Effector CD4-positive, alpha-beta T cell (primary cell): ENCODE measurements at places on chromosomes 16 and 17.
A peak's percentile ranks its signal among the peaks of the same experiment; 100 is the strongest.

DNA sequence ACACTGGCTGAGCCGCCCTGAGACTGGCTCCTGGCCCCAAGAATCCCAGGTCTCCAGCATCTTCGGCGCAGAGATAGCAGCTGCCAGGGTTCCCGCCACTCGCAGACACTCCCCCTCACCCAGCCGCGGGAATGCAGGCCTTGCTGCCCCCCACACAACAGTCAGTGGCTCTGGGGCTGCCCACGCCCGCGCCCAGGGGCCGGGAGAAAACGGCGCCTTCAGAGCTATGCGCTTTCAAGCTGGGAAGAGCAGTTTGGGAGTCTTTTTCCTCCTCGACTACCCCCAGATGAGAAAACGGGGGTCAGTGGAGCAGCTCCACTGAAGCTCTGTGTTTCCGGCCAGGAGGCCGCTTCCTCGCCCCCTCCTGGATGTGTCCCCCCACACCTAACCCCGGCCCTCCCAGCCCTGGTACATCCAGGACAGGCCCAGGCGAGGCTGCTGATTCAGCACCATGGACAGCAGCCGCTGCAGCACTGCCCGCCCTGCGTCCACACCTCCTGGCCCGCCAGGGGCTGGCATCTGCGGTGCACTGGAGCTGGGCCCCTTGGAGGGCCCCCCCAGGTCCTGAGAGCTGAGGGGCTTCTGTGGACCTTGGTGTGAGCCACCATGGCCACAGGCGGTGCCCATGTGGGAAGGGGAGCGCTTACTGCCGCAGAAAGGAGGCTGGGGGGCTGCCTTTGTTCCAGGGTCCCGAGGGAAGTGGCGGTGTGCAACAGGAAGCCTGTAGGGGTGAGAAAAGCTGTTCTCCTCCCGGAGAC lies 35.7 kb downstream of the CACNA1H start:
- peak; percentile 37 for DNase-seq

DNA sequence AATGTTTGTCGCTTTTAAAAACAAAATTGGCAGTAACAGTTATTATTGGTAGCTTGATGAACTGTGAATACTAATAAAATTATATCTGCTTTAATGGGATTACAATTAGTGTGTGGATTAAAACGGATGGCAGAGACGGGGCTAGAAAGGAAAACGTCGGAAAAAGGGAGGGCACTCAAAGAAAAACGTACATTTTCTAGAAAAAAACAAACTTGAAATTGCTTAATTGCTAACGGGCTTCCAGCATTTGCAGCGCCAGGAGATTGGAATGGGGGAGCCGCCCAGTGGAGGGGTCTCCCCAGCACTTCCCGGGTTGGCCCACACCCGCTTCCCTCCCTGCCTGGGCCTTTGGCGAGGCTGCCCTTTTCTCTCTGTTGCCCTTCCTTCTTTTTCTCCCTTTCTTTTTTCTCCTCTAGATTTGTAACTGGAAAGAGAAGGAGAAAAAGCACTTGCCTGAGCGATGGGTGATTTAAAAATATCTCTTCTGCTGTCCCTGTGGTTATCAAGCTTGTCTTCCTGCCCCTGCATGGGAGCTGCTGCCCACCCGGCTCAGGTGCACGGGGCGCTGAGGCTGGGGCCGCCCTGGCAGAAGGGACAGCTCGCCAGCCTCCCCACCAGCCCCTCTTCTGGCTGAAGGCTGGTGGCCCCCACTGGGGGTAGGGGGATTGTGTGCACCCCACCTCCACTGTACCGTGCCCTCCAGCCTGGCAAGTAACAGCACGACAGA lies 5.9 kb downstream of the BAHCC1 start:
- DNase-seq, result no peak

GRCh38 chr16:70680495-70681381 lies 5.1 kb downstream of the MTSS2 start:
- DNase-seq, result no peak

- DNase-seq, result no peak
Measured at GRCh38 chr16:55349867-55350266, 25.9 kb downstream of the IRX6 start.

- DNase-seq, result no peak
Measured at GRCh38 chr16:51407199-51407598, 256.1 kb upstream of the SALL1 start.

GRCh38 chr17:19905502-19905901 lies 37.8 kb upstream of the ULK2 start:
- no peak for DNase-seq

DNA sequence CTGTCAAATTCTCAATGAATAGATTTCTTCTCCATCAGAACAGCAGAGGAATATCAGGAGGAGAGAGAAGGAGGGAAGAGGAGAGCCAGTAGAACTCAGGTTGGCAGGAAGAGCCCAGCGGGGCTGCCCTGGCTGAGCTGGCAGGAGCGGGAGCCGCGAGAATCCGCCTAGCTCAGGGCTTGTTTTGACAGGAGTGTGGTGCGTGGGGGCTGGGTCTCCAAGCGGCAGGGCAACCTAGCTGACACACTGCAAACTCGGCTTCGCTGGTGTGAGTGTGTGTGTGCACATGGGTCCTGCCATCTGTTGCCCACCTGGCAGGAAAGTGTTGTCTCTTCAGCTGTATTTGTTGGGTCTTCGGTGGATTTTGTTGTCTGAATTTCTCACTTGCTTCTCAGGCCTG lies 27.9 kb upstream of the BCAR1 start:
- DNase-seq, result no peak

DNA sequence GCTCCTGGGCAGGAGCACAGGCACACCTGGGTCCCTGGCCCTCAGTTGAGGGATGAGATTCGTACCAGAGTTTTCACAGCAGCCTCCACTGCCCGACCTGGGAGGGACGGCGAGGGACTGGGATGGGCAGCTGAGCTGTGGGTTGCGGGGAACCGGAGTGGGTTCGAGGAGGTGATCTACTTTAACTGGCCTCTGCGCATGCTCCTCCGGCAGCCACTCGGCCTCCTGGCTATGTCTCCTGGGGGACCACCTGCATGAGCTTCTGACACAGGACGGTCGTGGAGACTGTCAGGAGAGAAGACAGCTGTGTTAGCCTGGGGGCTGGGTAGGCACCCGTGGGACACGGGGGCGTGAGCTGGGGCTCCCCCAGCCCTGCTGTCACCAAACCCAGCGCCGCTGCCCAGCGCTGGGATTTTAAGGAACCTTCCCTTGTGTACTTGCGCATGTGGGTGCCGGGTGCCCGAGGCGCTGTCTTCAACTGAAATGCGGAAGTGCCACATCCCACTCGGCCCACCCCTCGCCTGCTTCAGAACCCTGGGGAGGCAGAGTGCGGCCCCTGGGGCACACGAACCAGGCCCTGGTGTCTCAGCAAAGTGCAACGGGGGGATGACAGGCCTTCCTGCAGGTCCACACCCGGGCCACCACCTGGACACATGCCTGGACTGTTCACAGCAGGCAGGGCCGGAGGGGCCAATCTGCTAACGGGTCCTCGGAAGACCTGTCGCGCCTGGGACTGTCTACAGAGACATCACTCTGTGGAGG lies 36.4 kb downstream of the SLC7A5 start:
- DNase-seq, result no peak

GRCh38 chr17:9356488-9356911 lies 219.1 kb downstream of the STX8 start:
- no peak for DNase-seq

DNA sequence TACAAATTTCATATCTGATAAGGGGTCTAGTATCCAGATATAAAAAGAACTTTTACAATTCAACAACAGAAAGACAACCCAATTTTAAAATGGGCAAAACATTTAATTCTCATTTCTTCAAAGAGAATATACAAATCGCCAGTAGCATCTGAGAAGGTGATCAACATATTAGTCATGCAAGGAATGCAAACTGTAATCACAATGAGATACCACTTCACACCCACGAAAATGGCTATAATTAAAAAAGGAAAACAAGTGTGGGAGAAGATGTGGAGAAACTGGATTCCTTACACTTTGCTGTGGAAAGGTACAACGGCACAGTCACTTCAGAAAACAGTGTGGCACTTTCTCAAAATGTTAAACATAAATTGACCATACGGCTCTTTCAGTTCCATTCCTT lies 168.2 kb downstream of the VPS53 start:
- no peak for DNase-seq

GRCh38 chr16:10554569-10554968 lies 25.8 kb downstream of the EMP2 start:
- no peak for DNase-seq

DNA sequence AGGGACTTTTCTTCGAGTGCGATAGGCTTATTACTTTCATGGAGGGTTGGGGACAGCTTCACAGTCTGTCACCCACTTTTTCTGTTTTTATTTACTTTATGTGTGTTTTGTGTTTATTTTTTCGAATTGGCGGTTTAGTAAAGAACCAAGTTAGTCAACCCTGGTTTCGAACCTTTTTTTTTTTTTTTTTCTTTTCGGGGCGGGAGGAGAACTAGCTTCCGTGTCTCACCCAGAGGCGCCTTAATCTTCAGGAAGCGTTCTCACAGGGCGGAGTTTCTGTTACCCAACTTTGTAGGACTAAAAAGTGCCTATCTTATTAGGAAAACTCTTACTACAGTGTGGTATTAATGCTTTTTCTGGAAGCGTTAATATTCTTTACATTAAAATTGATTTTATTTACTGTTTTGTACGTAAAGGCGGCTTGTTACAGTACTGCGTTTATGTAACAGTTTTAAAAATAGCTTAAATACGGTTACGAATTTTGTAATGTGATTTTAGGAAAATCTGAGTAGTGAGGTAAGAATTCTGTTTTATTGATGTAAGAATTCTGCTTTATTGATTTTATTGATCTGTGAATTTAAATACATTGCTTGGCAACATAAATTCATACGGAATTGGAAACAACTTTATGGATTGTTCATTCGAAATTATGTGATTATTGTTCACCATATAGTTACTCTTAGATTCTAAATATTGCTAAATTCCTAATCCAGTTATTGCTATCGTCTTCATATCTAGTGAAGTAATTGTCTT lies 885 bp downstream of the ZNF207 start:
- peak; percentile 43 for DNase-seq

GRCh38 chr17:32755045-32755805 lies 121.7 kb downstream of the MYO1D start:
- DNase-seq, result no peak

GRCh38 chr17:33118391-33119075 lies 126.9 kb downstream of the SPACA3 start:
- no peak for DNase-seq

DNA sequence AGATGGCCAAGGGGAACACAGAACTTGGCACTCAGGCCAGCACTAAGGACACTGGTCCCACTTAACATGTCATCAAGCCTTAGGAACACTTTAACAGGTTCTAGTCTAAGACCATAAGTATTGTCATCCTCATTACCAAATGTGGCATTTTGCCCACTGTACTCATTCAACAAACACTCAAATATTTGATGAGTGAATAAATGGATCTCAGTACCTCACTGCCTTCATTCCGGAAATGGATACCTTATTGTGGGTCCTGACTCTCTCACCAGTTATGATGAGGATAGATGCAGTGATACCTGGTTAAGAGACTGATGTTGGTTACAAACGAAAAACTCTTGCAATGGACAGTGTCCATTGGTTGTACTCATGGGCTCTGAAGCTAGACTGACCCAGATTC lies 455.2 kb upstream of the DYNLRB2 start:
- DNase-seq, result no peak

- no peak for DNase-seq
Measured at GRCh38 chr16:83972256-83973008, 4.4 kb downstream of the NECAB2 start.

DNA sequence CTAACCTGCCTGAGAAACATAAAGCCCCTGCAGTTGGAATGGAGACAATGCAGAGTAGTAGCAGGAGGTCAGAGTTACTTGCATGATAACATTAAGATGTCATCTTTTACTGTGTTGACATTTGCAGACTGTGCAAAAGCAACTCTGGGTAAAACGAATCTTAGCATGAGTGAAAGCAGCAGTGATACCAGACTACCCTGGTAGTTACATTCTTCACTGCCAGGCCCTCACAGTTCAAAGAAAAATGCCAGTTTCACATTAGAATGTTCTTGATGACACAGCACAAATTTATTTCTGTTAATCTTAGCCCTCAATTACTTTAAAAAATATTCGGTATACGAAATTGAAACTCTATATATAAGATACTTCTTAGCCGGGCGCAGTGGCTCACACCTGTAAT lies 12.2 kb downstream of the MPHOSPH6 start:
- DNase-seq, result no peak

- DNase-seq, result no peak
Measured at GRCh38 chr17:5864741-5865657, 205.2 kb upstream of the WSCD1 start.
